ENCODE measurements at places on chromosomes 5 and 9. TPM values are rescaled to one million over a fixed set of nuclear protein-coding genes. Genes with fewer than 3 reads are reported as not detected.

GRCh38 chr5:168689260-168689659 is 110.1 kb upstream of the PANK3 start:
- DNase-seq, result no peak

The MRPL22 gene
- total RNA-seq, result 60.0 TPM

The C9orf153 gene
- not detected for total RNA-seq

GRCh38 chr5:103428411-103428871 is 134.1 kb downstream of the NUDT12 start:
- DNase-seq, result no peak

The OR13F1 gene
- not detected for total RNA-seq

The PTGR1 gene
- 1.2 TPM for total RNA-seq

- no peak for DNase-seq
These were observed 2.3 kb downstream of the DPYSL3 start for GRCh38 chr5:147507480-147508126.

- no peak for DNase-seq
These were observed 37.6 kb downstream of the BDP1 start for GRCh38 chr5:71492817-71493615.

The CFAP77 gene
- not detected for total RNA-seq
